ENCODE measurements at places on chromosomes 7 and 10.
A peak's percentile ranks its signal among the peaks of the same experiment; 100 is the strongest.

DNA sequence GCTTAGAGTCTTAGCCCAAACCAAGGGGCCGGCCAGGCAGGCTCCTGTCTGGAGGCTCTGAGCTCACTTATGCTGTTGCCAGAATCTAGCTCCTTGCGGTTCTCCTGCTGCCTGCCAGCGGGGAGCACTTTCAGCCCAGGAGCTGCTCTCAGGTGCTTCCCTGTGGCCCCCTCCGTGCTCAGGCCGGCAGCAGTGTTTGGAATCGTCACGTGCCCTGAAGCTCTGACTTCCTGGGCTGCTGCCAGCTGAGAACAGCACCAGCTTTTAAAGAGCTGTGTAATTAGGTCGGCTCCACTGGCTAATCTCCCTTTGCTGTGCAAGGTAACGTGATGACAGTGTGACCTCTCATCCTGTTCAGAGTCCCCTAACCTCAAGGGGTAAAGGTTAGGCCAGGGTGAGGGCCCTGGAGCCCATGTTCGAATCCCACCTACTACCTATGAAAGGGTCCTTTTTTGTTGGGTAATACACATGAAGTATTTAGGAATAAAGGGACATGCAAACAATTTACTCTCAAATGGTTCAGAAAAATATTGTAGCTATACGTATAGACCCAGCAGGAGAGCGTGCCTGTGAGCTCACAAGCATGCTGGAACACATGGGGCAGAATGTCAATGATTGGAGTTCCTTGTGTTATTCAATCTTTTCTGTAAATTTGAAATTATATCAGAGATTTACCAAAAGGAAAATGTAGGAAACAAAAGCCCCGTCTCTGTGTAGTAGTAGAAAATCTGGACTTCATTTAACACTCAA, 16.6 kb downstream of the ZNF862 start:
- no peak for DNase-seq

- no peak for DNase-seq
Measured at GRCh38 chr7:157013602-157014549, 3.4 kb upstream of the MNX1 start.

- DNase-seq: no peak
Measured at GRCh38 chr7:43535031-43535451, 47.9 kb upstream of the STK17A start.

GRCh38 chr7:68964060-68964459, 634.2 kb upstream of the AUTS2 start:
- DNase-seq: no peak

GRCh38 chr10:130761788-130762301, 549.7 kb downstream of the TCERG1L start:
- DNase-seq: no peak

DNA sequence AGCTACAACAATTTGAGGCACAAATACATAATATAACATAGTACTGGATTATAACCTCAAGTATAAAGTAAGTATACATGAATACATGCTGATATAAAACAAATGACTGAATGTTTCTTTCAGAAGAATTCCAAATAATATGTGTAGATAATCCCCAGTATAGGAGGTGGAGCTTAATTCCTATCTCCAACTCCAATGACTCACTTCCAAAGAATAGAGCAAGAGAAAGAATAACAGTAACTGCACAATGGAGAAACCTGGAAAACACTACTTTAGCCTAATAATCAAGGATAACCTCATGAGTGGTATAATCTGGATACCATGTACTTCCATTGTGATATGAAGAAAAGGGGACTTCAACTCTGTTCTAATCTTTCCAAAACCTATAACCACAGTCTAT, 13.7 kb upstream of the SEMA3C start:
- DNase-seq: no peak

DNA sequence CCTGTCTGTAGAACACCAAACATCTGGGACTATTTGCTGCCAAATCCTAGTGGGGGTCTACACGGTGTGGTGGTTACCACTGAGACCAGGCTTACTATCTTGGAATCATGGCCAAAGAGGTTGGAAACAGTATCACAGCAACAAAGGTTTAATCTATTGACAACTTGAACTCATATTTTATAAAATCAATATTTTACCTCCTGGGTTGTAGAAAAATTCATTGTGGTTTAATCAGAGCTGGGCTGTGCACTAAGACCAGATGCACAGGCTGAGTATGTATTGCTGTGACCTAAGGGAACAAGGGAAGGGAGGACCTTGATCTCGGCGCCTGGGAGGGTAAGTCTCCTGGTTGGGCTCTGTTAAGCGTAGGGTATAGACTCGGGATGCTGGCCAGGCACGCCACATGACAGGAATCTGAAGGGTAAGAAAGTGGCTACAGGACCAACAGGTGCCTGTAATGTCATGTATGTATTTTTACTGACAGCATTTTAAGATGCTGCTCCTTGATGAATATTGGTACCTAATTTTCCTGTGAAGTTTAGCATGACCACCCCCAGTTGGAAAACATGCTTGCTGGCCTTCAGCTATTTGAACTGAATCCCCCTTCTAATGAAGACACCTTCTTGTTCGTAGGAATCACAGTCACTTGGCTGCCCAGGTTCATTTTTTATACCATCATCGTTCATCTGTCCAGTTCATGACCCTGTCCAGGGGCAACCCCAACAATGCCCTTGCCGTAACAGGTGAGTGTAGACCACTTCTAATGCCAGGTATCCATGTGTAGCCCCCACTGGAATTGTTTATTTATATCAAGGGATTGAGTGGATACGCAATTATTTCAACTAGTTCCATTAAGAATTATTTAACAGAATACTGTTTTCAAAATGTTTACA, 79.5 kb downstream of the EZH2 start:
- no peak for DNase-seq

DNA sequence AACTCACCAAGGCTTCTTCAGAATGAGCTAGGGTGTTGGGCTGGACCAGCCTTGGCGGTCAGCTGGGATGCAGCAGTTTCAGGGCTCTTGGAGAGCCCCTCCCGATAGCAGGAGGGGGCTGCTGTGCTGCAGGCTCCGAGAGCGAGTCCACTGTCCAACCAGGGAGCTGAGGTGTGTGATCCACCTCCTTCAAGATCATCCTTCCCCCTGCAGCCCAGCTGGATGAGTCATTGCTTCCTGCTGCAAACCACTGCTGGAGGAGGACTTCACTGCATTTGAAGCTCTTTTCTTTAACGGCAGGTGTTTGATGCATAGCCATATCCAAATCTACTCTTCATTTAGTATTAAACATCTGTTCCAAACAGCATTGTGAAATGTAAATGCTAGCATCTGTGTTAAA, 54.2 kb upstream of the EBF3 start:
- no peak for DNase-seq

DNA sequence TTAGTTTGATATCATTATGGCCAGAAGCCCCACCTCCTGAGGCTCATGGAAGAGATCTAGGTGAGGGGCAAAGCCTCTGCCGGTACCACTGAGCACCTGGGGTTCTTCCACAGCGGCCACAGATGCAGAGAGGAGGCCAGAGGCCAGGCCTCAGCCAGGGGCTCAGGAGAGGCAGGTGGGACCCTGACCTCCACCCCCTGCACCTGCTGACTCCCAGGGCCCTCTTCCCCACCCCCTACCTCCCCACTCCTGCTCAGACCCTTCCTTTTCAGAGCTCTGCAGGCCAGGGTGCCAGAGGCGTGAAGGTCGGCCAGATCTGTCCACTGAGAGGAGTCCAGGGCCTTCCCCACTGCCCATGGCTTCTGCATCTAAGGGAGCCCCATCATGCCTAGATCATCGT, 178.7 kb upstream of the PPP2R2D start:
- DNase-seq: no peak

GRCh38 chr10:34576797-34577196, 238.3 kb downstream of the PARD3 start:
- no peak for DNase-seq

- no peak for DNase-seq
Measured at GRCh38 chr10:73979809-73980433, 18.0 kb upstream of the VCL start.

DNA sequence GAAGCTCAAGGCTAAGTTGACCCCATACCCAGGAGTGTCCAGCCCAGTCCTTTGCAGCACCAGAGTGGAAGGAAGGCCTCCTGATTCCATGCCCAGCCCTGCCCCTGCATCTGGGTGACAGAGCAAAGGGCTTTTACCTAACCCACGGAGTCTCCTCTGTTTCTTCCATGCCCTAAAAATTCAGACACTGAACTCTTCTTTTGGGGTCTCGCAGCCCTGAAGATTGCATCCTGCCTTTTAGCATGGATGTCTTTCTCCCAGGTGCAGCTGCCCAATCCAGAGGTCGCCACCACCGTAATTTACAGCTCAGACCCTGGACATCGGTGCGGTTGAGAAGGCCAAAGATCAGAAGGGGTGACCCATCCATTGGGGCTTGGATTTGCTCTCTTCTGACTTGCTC, 50.8 kb downstream of the CXCL12 start:
- no peak for DNase-seq

DNA sequence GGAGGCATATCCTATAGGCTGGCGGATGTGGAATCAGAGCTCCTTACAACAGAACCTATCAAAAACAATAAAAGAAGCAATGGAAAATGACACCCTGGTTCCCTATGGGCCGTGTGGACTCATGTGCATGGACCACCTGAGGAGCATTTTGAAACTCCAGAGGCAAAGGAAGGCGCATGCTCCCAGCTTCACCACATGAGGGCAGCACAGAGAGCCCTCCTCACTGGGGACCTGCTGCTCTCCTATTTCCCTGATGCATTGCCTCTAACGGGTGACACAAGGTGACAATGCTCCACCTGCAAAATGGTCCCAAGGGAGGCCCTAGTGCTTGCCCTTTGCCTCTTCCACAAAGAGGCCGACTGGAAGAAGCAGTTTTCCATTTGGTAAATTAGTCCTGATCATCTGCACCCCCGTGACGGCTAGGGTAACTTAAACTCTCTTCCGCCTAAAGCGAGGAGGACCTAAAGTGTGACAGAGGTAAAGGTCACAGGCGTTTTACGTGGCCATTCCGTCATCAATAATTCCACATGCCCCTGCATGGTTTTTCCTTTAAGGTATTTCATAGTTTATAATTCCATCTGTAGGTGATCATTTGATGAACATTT, 67.7 kb downstream of the GPAM start:
- DNase-seq: peak; percentile 53

DNA sequence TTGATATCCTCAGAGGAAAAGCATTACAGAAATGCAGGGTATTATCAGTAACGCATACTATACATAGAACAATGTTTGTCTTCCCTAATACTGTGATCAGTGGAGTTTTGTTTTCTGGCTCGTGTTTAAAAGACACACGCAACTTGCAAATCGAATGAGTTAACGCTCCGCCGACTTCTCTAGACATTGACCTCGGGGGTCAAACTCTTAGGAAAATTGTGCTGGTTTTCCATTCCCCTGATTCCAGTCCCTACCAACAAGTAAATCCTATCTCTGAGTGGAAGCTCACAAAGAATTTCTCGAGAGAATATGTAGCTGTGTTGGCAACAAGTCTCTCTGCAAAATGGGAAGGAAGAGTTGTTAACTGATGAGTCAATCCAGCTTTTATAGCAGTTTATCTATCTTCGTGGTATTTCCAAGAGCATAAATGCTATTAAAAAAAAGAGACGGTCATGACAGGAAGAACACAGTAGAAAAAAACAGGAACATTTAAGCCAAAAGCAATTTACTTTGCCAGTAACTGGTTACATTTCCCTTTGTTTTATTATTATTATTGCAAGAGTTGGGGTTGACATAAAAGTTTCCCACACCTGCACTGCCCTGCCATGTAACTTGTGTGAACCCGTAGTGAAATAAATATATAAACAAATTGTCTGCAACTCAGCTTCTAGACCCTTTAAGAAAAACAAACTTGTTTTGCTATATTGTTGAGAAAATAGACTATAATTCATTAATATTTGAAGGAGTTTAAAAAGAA, 144.4 kb downstream of the ARID5B start:
- no peak for DNase-seq

DNA sequence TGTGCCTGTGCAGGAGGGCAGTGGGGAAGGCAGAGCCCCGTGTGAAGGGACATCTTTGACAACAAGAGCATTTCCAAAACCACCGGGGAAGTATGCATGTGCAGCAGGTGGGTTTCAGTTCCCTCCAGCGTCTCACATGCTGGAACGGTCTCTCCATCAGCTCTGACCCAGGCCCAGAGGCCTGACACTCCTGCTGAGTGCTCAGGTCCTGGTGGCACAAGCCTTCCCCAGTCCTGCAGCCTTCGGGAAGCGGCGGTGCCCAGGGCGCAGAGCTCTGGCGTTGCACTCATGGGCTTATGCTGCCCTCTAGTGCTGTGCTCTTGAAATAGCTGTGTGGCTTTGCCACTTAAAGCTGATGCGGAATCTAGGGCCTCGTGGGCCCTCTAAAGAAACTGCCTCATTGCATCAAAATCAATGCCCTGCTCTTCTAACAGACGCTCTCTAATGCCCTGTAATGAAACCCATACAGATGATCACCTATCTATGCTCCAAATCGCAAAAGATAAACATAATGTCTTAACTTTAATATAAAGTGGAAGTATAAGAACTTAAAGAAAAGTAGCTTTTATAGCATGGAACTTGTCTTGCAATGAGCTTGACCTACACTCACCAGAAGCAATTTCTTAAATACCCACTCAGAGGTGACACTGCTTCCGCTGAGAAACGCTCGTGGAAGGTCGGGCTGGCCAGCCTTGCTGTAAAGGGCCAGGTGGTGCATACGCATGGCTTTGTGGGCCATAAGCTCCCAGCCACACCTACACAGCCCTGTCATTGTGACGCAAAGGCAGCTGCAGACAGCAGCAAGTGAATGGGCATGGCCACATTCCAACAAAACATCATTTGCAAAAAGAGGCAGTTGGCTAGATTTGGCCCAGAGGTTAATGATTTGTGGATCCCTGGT, 38.6 kb downstream of the CLRN3 start:
- peak; percentile 62 for DNase-seq

DNA sequence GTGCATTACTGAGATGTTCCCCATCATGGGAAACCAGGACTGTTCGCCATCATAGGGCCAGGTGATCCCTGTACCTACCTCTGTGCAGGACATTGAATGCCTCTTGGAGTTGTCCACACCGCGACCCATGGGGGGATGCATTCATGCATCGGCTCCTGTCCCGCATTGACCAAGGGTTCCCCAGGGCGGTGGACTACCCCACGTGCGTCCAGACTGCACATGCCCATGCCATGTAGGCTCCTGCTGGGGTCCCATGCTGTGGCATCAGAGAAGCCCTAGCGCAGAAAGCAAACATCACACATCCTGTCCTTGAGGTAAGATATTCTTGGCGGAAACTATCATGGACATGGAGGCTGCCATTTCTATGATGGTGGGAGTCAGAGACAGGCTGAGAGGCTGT, 121.6 kb upstream of the UNC5B start:
- no peak for DNase-seq

GRCh38 chr10:120069700-120070099, 177.2 kb downstream of the SEC23IP start:
- no peak for DNase-seq

GRCh38 chr7:132065193-132065988, 509.0 kb upstream of the PODXL start:
- no peak for DNase-seq
